ENCODE measurements at places on chromosomes 7 and 10.

DNA sequence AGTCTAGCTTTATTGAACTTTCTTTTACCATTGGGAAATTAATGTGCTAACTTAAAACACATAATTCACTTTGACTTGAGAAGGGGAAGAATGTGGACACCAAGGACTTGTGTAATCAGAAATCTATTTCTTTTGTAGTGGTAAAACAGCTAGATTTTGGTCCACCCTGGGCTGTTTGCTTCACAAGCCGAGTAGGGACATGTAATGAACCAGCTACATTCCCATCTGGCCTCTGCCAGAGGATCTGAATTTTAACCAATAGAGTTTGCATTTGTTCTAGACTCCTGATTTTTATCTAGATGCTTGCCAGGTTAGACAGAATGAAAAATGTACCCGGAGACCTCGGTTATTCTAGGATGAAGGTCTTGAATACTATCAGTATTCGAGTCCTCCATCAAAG is 1.9 kb downstream of the CACNB2 start:
- DNase-seq, result no peak

GRCh38 chr7:98254516-98254915 is 2.5 kb upstream of the TECPR1 start:
- DNase-seq, result no peak

DNA sequence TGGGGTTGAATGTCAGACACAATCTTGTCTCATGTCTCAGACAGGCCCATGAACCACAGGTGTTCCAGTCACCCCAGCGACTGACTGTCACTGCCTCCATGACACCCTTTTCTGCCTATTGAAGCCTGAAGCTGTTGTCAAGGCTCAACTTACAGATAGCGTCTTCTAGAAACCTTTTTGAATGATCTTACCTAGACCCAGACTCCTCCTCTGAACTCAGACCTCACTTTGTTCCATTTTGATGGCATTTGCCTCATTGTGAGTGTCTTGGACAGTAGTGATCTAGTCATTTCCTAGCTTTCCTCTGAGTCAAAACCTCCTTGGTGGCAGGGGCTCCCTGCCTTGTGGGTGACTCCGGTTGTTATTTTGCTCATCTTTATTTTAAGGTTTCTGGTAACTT is 98.3 kb upstream of the AGK start:
- no peak for DNase-seq

DNA sequence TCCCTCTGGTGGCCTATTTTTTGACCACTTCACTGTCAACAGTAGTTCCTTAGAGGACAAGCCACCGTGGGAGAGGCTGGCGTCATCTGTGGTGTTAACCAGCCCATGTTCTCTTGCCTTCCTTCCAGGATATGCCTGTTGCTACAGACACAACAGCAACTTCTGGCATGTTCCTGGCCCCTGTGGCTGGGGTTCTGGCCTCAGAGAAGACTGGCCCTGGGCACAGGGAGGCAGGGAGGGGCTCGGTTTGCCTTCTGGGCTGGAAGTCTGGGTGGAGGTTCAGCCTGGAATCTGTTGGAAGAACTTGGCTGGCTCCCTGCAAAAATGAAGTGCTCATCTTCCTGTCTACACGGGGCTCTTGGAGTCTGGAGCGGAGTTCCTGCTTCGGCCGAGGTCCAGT is 25.7 kb downstream of the GOLGA7B start:
- no peak for DNase-seq

GRCh38 chr10:505419-505818 is 184.0 kb downstream of the DIP2C start:
- no peak for DNase-seq

GRCh38 chr10:4217187-4217586 is 432.2 kb upstream of the KLF6 start:
- no peak for DNase-seq

- no peak for DNase-seq
Observed at GRCh38 chr10:26911811-26912461, 51.2 kb upstream of the ABI1 start.
